HCEC 1CT (cell line): ENCODE measurements at places on chromosomes 4 and X.

GRCh38 chrX:153474718-153475117, 4.3 kb upstream of the HAUS7 start:
- DNase-seq, result no peak

DNA sequence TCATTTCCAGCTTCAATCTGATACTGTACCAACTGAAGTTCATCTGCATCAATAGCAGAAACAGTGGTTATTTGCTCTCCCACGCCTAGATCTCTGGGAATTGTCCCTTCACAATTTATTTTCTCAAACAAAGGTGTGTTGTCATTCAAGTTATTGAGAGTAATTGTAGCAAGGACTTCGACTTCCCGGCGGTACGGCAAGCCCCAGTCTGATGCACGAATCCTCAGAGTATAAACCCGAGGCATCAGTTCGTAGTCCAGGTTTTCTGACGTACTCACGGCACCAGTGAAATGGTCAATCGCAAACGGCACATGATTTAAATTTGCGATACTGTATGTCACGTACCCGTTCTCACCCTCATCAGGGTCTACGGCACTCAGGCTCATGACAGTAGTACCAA, 15.7 kb downstream of the FAT1 start:
- DNase-seq, result no peak

- no peak for DNase-seq
Observed at GRCh38 chrX:8413279-8413678, 51.4 kb upstream of the VCX3B start.

DNA sequence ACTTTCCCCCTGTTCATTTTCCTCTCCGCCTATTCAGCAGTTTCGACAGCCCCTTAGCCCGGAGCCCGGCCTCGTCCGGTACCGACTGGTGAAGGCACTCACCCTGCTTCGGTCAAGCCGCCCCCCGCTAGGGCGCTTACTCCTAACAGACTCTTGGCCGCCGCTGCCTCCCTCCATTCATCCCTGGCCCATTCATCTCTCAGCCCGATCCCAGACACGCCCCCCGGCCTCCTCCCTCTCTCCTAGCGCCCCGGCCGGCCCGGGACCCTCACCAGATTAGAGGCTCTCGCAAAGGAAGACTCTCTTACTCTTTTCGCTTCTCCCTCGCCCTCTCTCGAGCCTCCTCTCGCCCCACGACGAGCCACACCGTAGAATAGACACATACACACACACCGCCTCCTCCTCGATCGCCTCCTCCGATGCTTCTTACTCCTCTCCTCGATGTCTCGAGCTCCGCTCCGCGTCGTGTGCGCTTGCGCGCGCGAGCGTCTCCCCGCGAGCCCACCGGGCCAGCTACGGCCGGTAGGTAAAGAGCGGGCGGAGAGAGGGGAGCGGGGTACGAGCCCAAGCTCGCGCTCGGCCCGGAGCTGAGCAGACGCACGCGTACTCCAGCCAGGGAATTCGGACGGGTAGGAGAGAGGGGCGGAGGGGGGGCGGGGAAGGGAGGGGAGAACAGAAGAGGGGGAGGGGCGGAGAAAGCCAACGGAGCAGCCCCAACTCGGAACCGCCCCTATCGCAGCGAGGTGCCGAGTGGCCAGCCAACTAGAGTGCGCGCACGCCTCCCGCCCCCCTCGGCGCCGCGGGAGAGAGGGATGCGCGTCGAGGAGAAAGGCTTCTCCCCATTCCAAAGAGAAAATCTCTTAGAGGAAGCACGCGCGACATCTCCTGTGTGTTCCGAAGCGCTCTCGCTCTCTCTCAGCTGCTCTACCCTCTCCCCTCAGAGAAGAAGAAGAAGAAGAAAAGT, at the start of gene WNK3:
WNK3 (minus strand) TSS at position 633 of the 964 bp plus-strand sequence.
- no peak for DNase-seq

GRCh38 chr4:38803833-38804653, 548 bp downstream of the TLR1 start:
- no peak for DNase-seq

DNA sequence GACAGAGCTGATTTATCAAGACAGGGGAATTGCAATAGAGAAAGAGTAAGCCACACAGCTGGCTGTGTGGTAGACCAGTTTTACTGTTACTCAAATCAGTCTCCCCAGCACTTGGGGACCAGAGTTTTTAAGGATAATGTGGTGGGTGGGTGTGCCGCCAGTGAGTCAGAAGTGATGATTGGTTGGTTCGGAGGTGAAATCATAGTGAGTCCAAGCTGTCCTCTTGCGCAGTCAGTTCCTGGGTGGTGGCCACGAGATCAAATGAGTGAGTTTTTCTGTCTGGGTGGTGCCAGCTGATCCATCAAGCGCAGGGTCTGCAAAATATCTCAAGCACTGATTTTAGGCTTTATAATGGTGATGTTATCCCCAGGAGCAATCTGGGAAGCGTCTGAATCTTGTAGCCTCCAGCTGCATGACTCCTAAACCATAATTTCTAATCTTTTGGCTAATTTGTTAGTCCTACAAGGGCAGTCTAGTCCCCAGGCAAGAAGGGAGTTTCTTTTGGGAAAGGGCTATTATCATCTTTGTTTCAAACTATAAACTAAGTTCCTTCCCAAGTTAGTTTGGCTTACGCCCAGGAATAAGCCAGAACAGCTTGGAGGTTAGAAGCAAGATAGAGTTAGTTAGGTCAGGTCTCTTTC, 44.0 kb upstream of the PPP1R2C start:
- no peak for DNase-seq

DNA sequence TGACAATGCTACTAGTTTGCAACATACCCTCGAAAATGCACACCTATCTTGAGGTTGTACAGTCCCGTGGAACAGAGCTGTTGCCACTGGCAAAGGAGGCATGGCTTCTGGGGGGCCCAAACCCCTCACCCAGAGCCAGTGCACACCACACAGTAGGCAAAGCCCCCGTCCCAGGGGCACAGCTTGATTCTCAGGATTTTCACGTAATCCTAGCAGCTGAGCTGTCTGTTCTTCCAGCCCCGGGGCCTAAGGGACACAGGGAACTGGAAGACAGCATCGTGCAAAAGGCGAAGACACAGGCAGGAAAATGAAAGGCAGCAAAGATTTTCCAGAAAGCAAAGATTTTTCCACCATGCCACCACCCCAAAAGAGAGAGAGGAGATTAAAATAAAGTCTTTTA, 77.2 kb downstream of the JAKMIP1 start:
- DNase-seq, result no peak

GRCh38 chr4:23959396-23960148, 69.7 kb upstream of the PPARGC1A start:
- DNase-seq, result no peak

GRCh38 chr4:7006411-7006810, 36.8 kb upstream of the TADA2B start:
- DNase-seq, result no peak

GRCh38 chrX:25851141-25851540, 287.0 kb upstream of the MAGEB18 start:
- DNase-seq, result no peak

DNA sequence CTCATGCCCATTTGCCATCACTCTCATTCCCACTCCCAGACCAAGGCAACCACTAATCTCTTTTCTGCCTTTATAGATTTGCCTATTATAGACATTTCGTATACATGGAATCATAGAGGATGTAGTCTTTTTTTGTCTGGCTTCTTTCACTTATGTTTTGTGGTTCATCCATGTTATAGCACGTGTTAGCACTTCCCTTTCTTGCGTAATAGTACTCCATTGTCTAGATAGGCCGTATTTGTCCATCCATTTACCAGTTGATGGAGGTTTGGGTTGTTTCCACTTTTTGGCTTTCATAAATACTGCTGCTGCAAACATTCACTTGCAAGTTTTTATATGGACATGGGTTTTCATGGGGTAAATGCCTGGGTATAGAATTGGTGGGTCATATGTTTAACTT, 48.4 kb downstream of the KIF4A start:
- no peak for DNase-seq

DNA sequence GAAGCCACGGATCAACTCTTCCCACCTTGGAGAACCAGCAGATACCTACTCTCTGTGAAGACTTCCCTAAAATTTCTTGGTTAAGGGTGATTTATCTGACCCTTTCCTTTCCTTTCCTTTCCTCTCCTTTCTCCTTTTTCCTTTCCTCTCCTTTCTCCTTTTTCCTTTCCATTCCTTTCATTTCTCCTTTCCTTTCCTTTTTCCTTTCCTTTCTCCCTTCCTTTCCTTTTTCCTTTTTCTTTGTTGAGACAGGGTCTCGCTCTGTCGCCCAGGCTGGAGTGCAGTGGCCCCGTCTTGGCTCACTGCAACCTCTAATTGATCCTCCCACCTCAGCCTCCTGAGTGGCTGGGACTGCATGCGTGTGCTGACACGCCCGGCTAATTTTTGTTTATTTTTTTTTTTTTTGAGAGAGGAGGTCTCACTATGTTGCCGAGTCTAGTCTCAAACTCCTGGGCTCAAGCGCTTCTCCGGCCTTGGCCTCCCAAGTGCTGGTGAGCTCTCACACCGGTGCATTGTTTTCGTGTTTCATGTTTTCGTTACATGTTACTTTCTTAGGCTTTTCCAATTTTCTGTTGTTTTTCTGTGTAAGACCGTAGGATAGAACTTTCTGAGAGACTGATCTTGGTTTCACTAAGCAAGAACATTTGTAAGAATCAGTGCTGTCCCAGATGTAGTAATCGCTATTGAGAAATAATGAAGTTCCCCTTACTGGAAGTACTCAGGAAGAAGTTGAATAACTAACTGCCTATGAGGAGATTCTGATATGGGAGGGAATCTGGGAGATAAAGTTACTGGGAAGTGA, 2.0 kb downstream of the TMEM165 start:
- peak; percentile 55 for DNase-seq

- no peak for DNase-seq
Observed at GRCh38 chr4:27770895-27771294, 910.3 kb downstream of the STIM2 start.

- peak; percentile 59 for DNase-seq
Observed at GRCh38 chr4:113141901-113142346, 92.5 kb downstream of the ANK2 start.

DNA sequence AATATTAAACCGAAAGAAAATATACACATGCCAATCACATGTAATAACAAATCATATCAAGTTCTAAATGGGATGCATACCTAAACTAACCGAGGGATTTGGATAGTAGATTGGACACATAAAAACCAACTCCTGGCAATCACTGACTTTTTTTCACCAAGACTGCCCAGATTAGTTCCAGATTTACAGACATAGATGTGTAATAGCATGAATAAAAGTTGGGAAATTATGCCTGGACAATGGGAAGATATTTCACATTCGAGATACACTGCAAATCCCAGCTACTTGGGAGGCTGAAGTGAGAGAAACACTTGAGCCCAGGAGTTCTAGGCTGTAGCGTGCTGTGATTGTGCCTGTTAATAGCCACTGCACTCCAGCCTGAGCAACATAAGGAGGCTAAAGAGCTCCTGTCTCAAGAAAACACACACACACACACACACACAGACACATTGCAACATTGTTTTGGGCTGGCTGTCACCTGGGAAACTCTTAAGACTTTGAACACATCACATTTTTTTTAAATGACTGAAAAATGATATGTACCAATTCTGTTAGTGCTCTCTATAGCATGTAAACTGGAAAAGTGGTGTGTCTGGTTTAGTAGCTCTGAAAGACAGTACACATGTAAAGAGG, 5.7 kb downstream of the RAB40A start:
- DNase-seq, result no peak

GRCh38 chrX:115330498-115331168, 41.1 kb downstream of the LUZP4 start:
- peak; percentile 51 for DNase-seq

DNA sequence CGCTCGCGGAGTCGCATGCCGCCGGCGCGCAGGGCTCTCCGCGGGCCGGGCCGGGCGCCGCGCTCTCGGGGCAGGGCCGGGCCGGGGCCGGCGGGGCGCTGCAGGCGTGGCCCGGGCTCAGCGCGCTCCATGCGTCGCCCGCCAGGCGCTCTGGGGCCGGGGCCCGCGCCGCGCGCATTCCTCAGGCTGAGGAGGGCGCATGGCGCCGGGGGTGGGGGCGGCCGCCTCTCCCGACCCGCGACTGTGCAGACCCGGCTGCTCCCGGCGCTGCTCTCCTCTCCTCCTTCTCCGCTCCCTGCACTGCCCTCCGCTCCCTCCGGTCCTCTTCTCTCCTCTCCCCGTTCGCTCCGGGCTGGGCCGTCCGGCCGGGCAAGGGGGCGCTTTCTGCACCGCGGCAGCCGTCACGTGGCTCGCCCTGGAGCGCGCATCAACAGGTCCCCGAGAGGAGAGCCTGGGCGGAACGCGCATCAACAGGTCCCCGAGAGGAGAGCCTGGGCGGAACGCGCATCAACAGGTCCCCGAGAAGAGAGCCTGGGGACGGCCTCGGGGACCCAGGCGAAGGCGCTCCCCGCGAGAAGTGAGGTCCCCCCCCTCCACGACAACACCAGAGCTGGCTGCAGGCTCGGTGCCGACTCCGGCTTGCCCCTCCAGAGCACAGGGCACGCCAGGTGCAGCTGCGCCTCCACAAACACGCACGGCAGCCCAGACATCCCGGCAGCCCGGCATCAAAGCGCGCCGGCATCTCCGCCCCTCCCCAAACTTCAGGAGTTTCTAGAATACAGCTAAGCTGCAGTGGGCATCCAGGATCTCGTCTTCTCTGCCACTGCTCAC, 12.9 kb downstream of the PPP2R3B start:
- DNase-seq, result no peak

GRCh38 chr4:119190354-119190753, 22.2 kb upstream of the USP53 start:
- DNase-seq, result no peak

- no peak for DNase-seq
Observed at GRCh38 chr4:139876337-139876941, 210.8 kb downstream of the MGST2 start.

GRCh38 chr4:8209181-8209874, 10.2 kb downstream of the SH3TC1 start:
- no peak for DNase-seq

DNA sequence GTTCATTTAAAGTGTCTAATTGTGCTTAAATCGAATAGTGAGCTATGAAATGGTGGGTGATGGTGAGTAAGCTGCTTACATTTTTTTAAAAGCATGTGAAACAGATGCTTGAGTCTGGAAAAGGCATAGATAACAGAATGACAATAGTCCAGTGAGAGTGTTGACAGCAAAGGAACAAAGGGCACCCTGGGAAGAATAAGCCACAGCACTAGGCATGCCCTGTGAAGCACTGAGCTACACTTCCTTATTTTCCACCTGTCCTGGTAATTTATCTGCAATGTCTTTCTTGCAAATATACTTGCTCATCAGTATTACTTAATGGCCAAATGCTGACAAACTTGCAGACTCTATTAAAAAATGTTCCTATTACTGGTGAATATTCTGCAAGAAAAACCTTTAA, 168.7 kb downstream of the PRDM5 start:
- no peak for DNase-seq

- DNase-seq, result no peak
Observed at GRCh38 chr4:576991-577498, 950 bp upstream of the TMEM271 start.

DNA sequence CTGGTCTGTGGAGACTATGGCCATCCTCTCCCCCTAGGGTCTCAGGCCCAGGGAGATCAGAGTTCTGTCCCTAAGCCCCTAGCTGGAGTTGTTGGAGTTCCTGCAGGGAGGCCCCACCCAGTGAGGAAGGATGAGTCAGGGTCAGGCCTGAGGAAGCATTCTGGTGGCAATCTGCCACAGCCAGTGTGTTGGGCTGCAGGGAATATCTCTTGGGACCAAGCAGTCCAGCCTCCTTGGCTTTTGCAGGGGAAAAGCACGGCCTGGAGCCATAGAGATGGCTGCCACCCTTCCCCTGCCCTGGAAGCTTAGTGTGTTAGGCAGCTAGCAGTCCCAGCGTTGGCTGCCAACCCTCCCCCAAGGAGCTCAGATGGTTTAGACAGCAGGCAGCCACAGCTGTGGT, 202.4 kb downstream of the RTL9 start:
- DNase-seq, result peak; percentile 45
